ENCODE measurements at places on chromosomes 1 and 21.

DNA sequence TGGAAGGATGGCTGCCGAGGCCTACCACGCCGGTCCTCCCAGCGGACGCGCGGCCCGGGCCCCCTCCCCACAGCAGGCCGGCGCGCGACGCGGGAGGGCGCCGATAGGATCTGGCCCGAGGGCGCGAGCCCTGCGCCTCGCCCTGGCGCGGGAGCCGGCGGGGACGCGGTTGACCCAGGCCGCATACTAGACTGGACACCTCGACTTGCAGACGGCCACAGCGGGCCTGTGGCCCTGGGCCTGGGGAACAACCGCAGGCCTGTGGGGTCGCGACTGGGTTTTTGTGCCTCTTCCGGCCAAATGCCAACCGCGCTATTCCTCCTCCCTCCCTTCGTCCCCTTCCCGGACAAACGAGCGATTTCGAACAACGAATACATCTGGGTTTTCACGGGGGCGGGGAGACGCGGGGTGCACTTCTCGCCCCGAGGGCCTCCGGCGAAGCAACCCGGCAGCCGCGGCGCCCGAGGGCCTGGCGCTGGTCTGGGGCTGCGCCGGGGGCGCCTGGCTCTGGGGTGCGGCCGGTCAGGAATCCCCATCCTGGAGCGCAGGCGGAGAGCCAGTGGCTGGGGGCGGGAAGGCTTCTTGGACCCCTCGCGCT lies 2.4 kb downstream of the NHLH2 start:
- DNase-seq: no peak

DNA sequence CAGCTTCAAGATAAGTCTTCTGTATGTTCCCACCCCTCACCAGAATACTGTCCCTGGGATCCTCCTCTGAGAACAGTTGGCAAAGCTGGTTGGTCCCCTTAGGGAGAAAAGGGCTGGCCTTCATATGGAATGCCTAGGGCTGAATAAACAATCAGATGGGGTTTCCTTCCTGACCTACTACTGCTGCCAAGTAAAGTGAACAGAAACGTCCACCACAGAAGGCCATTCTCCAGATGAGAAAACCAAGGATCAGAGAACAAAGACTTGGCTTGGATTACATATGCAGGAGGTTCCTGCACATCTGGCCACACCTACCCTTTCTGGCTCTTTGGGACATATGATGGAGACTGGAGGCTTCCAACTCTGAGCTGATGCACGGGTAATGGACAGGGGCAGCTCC lies 194.5 kb downstream of the HIVEP3 start:
- no peak for DNase-seq

GRCh38 chr1:208156741-208157140 lies 87.4 kb downstream of the PLXNA2 start:
- no peak for DNase-seq

DNA sequence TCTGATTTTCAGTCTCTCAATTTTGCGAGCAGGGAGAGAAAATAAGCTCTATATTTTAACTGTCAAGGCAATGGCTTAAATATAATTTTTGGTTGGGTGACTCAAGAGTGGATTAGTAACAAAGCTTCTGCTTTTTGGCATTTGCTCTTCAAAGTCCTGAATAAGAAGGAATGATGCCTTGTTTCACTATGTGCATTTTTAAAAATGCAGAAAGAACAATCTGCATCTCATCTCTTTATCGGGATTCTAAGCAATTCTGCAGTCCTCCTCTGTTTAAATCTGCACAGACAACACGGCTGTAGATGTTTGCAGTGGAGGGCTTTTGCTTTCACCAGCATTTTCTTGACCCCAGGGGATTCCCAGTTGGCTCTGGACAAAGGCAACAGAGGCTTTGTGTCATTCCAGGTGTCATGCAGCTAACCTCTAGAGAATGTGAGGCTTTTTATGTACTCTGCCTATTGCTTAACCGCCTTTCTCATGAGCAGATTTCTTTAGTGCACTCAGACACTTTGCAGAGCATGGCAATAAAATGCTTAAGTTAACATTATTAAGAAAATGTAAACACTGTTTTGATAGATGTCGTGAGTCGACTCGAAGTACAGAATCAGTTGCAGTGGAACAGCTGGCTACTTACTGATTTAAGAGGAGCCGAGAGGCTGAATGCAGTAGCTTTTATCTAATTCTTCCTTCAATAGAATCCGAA lies 783.2 kb upstream of the NEGR1 start:
- no peak for DNase-seq

Measured in T-helper 1 cell (primary cell).